ENCODE measurements at places on chromosomes 6 and 20.

DNA sequence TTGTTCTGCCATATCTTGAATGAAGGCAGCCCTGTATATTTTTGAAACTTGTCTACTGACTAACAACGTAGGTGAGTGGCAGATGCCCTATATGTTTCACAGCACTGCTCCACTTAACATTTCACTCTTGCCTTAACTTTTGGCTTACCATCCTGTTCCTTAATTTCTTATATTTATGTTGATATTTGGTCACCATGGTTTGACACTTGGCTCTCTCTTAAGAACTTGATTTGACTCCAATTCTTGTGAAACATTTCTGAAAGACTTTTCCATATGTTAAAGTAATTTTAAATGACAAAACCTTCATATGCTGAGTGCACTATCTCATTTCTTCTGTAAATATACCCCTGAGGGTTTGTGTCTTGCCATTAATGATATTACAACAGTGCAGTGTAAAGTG, 434.3 kb upstream of the IMPG1 start:
- DNase-seq = no peak

DNA sequence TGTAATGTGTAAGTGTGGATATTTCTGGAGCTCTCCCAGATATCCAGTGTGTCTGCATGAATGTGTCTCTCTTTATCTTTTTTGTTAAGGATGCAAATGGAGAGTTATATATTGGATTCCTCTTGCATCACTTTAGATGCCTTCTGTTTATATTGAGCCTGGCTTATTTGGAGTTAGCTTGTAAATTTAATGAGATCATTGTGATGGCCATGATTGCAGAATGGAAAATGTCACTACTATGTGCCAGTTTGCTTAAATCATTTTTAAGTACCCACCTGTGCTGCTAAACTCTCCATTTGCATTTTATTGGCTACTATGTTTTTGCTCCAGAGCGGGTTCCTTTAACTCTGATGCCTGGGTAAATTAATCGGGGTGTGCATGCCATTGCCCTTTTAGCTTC, 334.8 kb downstream of the UTRN start:
- DNase-seq = no peak

DNA sequence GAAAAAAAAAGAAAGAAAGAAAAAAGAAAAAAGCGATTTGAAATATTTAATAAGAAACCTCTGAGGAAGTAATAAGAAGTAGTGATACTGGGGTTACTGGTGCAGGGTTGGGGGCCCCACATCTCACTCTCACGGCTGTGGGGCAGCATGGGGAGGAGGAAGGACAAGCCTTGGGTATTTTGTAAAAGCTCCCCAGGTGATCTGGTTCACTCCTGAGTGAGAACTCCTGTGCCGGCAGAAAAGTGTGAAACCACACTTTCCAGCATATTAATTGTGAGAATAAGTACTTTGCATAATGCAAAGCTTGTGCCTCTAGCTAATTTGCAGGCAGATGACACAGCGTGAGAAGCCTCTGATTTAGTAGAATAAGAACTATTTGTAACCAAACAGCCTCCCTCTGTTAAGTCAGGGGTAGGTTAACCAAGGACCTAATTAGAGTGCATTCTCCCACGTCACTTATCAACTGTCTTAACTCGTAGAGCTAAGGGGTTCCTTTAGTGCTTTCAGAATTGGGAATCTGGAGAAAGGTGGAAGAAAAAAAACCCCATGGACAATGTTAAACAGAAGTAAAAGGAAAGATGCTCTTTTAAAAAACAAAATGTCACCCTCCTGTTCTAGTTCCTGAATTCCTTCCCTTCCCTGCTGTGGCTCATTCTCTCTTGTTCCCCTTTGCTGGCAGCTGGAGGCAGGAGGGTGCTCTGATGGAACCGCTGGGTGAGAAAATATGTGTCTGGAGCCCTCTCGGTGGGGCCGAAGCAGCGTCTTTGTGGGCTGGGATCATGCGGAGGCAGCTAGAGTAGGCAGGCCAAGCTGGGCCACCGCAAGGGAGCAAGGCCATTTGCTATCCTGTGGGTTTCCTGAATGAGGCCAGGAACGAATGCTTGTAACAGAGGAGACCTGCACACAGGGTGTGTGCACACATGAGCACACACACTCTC, 108.7 kb downstream of the FYN start:
- DNase-seq = no peak

- DNase-seq = no peak
Measured at GRCh38 chr6:18485660-18486435, 98.7 kb downstream of the RNF144B start.

- no peak for DNase-seq
Measured at GRCh38 chr6:35034411-35035191, 106.5 kb downstream of the TCP11 start.

All from M059J (cell line).